Ascending aorta (tissue), 2 donors: ENCODE measurements at places on chromosomes 3 and 15.

DNA sequence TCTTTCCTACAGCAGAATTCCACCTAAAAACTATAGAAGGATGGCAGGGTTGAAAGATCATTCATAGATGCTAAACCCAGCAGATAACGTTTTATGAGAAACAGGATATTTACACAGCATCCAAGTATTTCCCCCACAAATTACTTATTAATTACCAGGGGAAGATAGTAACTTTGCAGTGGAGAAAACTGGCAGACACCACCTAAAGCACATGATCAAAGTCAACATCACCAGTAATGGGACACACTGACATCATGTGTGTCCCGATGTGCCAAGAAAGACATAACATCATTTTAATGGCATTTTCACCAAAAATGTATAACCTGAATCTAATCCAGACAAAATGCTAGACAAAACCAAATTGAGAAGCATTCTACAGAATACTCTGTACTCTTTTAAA is 220.4 kb upstream of the THBS1 start:
- DNase-seq = no peak

- DNase-seq = no peak
Measured at GRCh38 chr3:184636741-184637316, 75.0 kb downstream of the MAGEF1 start.

DNA sequence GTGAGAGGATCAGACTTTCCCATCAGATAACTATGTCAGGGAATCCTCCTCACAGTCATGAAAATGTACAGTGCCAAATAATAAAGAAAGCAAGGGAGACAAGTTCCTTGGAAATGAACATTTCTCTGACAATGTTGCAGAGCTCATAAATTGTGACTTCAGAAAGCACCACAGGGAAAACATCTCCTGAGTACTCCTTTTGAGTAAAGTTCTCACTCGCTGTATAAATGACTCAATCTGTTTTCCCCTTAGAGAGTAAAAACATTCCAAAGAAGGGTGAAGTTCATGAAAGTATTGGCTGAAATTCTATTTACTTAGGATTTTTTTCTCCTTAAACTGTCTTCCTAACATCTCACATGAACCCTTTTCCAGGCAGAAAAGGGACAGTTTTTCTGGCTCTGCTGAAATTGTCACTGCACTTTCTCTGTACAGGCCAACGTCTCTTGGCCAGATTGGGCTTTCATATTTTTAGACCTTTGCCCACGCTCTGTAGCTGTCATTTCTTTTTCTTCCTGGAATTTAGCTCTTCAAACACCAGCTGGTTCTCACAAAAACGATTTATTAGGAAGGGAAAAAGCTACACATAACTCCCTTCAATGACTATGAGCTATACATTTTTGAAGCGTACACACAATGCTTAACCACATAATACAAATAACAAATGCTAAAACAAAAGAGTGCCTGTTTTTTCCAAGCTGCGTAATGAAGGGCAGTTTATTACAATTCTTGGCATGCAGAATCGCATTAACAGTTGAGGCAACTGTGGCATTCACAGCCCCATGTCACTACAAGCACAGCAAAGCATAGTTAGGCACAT is 216.1 kb downstream of the ATP8B4 start:
- no peak for DNase-seq

GRCh38 chr15:63891768-63892133 is 58.0 kb upstream of the HERC1 start:
- no peak for DNase-seq

GRCh38 chr15:97817276-97817890 is 143.1 kb upstream of the ARRDC4 start:
- DNase-seq = no peak

DNA sequence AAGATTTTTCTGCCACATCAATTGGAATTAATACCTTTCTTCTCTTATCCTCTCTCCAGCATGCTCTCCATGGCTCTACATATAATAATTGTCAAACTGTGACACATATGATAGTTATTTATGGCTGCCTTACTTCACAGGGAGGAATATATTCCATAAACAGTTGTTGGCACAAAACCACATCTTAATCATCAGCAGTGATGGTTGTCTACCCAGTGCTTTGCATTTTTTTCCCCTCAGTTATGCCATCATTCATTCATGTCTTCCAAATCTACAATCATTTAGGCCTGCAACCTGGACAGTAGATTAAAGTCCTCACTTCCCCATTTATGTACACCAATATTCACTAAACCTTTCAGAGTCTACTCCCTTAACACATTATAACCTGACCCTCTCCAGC is 107.7 kb downstream of the THRB start:
- no peak for DNase-seq

GRCh38 chr15:31324186-31324585 is 2.4 kb upstream of the KLF13 start:
- no peak for DNase-seq

GRCh38 chr3:149736175-149736952 is 15.9 kb downstream of the COMMD2 start:
- no peak for DNase-seq

GRCh38 chr15:81196576-81197254 is at the start of gene IL16:
Gene IL16, plus strand, starts transcription at chr15:81196879. Its CDS starts 28,521 bp downstream, at chr15:81225400.
- DNase-seq = no peak

- DNase-seq = no peak
Measured at GRCh38 chr3:8532251-8532871, 30.7 kb downstream of the LMCD1 start.

DNA sequence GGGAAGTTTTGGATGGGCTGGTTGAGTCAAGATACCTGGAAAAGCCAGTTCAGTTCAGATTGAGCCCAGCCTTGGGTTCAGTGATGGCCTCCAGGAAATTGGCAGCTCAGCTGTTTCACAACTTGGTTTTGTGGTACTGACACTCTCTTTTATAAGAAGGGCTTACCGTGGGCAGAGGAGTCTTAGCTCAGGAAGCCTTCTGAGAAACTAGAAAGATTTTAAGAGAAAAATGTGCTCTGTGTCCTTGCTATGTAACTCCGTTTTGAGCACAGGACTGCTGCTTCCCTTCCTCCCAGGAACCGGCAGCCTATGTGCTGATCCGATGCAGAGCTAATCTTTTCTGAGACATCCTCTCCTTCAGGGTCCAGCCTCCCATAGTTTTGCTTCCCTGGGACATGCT is 46.6 kb upstream of the RASGRP1 start:
- no peak for DNase-seq

GRCh38 chr3:3145831-3146230 is 19.1 kb downstream of the TRNT1 start:
- DNase-seq = no peak

DNA sequence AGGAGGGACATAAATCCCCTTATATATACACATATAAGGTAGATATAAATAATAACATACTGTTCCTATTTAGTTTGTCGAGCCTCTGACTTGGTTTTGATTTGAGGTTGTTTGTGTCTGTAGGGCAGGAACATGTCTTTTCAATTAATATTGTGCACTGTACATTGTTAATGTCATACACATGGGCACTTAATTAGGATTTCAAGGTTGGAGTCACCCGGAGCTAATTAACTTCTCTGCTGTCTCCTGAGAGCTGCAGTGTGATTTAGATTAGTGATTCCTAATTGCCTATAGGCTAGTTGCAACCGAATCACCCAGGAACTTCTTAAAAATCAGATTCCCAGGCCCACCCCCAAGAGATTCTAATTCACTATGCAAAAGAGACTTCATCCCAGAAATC is 50.4 kb upstream of the FILIP1L start:
- no peak for DNase-seq

DNA sequence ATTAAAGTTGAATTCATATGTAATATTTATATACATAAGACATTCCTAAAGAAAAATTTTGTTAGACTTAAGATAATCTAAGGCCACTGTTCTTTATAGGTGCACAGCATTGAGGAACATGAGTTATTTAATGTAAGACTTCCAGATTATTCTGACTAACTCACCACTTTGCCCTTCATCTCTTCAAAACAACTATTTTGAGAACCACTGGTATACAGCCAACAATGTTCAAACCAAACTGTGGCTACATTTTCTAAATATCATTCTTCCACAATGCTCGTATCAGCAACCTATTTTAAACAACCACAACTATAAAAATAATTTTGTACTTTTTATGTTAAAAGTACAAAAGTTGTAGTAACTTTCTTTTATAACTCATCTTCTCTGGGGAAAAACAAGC is 199.8 kb upstream of the ALCAM start:
- no peak for DNase-seq

DNA sequence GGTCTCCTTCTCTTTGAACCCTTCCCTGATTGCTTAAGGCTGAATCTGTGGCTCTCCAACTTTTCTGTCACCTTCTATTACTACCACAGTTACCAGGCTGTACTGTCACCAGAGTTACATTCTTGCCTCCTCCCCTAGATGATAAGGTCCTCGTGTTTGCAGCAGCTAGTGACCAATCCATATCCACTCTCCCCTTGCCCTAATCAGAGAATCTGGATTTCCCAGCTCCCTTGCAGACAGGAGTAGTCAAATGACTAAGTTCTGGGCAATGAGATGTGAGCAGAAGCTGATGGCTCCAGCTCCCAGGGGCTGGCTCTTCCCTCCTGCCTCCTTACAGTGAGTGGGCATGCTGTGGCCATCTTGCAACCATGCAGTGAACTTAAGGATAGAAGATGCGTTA is 95.4 kb upstream of the VGLL4 start:
- no peak for DNase-seq

DNA sequence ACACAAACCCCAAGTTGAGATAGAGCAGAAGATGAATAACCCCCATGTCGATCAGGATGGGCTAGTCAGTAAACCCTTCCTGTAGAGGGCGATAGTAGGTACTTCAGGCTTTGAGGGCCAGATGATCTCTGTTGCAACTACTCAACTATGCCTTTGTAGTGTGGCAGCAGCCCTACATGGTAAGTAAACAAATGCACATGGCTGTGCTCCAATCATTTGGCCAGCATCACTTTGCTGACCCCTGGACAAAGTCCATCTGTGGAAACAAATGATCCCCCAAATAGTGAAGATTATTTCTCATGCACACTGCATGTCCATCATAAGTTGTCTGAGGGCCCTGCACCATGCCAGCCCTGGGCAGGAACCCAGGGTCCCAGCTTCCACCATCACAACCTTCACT is 402.2 kb upstream of the PROK2 start:
- no peak for DNase-seq

DNA sequence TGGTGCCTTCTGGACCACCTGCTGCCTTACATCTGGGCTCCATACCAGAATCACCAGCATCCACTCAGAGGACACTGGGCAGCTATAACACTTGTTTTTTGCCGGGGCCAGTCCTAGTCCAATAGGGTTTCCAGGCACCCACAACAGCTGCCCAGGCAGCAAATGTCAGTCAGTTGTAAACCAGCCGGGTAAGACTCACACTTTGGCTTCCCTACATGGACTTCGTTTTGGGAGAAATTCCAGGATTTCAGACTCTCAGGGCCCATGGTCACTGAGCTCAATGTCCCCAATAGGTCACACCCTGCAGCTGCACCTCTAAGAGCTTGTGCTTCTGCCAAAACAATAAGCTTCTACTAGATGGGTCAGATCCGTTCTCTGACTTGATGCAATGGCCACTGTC is 83.8 kb downstream of the FAM174B start:
- no peak for DNase-seq

- peak; percentile 76 for DNase-seq
Measured at GRCh38 chr3:21839592-21839991, 88.6 kb upstream of the ZNF385D start.

- DNase-seq = no peak
Measured at GRCh38 chr15:61621865-61622264, 392.8 kb upstream of the RORA start.

GRCh38 chr15:79846539-79846938 is 50.3 kb downstream of the MTHFS start:
- no peak for DNase-seq

GRCh38 chr3:100518983-100519382 is 26.6 kb downstream of the TMEM45A start:
- no peak for DNase-seq

GRCh38 chr3:23372285-23372684 is 169.2 kb downstream of the UBE2E2 start:
- DNase-seq = no peak

GRCh38 chr15:77569729-77570125 is 63.0 kb downstream of the LINGO1 start:
- DNase-seq = no peak

GRCh38 chr15:41491889-41492288 is 1.8 kb upstream of the ITPKA start:
- DNase-seq = no peak

DNA sequence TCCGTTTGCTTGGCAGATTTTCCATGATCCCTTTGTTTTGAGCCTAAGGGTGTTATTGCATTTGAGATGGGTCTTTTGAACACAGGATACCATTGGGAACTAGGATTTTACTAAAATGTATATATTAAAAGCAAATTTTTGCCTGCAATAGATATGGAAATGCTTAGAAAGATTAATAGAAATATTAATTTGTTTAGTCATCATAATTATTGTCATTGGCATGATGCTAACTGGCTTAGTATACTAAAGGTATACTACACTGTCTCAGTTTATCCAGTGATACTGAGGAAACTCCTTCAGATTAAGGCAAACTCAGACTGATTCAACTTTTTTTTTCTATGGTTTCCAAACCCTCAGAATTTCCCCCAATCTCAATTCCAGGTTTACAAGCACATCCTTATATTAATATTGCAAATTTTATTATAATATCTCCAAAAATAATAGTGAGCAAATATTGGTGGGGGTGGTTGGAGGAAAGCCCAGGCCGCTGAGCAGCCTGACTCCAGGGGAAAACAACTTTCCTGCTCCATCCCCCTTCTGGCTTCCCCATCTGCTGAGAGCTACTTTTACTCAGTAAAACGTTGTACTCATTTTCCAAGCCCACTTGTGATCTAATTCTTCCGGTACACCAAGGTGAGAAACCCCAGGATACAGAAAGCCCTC is 291.7 kb downstream of the EPHA6 start:
- no peak for DNase-seq

- DNase-seq = no peak
Measured at GRCh38 chr3:30578986-30579579, 27.3 kb upstream of the TGFBR2 start.

DNA sequence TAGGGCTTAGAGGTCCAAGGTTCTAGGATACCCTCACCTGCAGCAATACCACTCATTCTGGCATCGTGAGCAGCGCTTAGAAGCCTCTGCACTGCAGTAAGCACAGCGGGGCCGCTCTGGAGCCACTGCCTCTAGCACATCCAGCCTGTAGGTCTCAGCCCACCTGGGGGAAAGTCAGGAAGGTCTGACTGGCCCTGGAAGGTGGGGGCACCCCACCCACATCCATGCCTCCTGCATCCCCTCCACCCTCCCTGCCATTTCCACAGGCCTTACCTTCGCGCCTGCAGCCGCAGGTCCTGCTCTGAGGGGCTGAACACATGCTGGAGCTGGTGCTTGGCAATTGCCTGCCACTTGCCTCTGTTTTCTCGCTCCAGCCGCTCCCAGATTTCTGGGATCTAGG is 901 bp upstream of the RASSF1 start:
- no peak for DNase-seq

- DNase-seq = no peak
Measured at GRCh38 chr3:123100193-123100776, 33.5 kb downstream of the PDIA5 start.

DNA sequence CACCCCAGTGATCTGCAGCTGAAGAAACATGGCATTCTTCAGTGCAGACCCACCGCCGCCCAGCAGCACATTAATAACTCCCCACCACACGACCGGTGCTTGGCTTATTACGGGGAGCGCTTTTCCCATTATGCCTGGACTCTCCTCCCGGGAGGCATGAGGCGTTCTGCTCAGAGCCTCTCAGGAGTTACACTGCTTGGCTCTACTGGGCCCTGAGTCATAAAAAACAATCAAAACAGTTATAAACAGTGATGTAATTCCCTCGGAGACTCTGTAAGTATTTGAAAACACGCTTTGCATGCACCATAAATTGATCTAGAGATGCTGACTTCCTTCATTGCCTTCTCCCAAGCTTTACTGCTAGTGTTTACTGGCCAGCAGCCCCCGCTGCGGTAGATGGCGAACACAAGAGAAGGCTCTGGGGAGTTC is 77.1 kb upstream of the SNRPA1 start:
- DNase-seq = no peak
